Left kidney (tissue), 8 donors: ENCODE measurements at places on chromosomes 7 and 10.
A peak's percentile ranks its signal among the peaks of the same experiment; 100 is the strongest.

DNA sequence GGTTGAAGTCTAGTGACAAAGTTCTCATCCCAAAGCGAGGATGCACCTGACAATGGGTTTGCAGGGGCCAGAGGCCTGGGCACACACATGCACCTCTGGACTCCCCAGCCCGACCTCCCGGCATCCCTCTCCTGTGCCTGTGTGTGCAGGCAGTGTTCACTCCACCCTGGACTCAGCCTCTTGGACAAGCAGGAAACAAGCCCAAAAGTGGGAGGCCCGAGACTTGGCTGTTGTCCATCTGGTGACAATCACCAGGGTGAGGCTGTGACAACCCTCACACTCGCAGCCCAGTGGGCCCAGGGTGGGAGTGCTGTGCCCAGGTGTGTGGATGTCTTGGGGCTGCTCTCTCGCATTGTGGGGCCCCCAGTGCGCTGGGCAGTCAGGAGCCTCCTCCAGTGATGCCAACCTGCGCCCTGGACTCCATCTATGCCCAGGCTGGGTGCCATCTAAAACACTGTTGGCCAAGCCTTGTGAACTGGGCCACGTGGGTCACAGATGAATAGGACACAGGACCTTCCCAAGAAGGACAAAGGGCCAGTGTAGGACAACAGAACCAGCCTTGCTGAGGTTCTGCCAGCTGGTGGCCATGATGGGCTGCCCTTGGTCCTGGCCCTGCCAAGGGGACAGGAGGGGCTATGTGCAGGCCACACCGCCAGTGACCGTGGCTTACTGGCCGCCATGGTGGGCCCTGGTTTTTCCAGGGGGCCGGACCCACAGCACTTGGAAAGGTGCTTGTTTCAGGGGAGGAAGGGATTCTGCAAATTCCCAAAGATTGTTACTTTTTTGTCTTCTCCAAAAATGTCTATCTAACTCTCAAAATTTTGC lies 144.3 kb downstream of the TCERG1L start:
- DNase-seq: no peak

DNA sequence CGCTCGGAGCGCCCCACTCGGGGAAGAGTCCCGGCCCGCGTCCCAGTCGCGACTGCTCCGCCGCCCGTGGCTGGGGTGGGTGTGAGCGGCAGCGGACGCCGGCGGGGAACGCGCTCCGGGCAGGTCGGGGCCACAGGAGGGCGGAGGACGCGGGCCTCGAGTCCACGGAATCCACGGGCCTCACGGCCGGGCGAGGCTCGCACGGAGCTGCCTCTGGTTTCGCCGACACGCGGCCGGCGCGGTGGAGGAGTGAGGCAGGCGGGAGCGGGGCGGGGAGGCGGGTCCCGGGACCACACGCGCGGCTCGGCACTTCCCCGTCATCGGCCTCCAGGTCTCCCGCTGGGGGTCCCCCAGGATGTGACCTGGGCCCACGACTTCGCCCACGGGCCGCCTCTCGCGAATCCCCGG lies 533 bp upstream of the NKX6-2 start:
- DNase-seq: no peak

- DNase-seq: no peak
Measured at GRCh38 chr10:120508393-120508792, 51.4 kb downstream of the PLPP4 start.

- DNase-seq: no peak
Measured at GRCh38 chr7:2782121-2782520, 62.0 kb downstream of the GNA12 start.

DNA sequence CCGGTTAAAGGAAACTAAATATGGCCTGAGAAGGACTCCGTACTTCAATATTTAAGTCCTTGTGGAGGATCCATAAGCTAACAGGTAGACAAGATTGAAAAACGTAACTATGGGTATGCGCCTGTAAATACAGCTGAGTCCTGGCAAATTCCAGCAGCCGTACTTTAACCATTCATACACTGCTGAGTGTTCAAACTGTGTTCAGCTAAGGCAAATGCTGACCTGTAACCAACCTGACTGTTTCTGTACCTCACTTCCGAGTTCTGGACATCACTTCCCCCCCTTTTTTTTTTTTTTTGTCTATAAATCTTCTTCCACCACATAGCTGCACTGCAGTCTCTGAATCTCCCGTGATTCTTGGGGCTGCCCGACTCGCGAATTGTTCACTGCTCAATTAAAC lies 69.1 kb downstream of the SRPK2 start:
- DNase-seq: no peak

GRCh38 chr7:2817456-2817855 lies 26.7 kb downstream of the GNA12 start:
- no peak for DNase-seq

- DNase-seq: no peak
Measured at GRCh38 chr7:158064631-158065030, 523.0 kb downstream of the PTPRN2 start.

DNA sequence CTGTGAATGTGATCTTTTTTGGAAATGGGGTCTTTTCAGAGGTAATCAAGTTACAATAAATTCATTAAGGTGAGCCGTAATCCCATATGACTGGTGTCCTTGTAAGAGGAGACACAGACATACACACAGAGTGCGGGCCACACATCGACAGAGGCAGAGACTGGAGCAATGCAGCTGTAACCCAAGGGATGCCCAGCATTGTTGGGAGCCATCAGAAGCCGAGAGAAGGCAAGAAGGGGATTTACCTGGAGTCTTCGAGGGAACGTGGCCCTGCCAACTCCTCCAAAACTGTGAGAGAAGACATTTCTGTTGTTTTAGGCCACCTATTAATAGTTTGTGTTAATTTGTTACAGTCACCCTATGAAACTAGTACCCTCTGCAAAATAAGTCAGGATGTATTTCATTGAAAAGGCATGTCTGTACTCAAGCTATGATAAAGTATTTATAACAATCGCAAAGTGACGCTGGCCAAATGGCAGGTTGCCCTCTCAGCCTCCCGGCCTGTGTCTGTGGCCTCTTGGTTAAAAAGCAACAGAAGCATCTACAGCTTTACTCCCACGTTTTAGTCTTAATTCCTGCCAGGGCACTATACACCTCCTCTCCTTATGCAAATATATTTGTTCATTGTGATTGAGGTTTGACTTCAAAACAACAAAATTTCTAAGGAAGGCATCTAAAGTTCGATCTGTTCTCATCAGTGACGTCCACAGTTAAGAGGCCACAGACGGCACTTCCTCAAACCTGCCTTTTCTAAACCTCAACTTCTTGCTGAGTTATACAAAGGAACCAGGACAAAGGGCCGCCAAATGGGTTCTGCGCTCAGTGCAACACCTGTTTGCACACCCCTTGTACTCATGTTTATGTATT lies 46.8 kb downstream of the HIPK2 start:
- DNase-seq: no peak

GRCh38 chr7:80488406-80488805 lies 23.5 kb downstream of the GNAT3 start:
- no peak for DNase-seq

GRCh38 chr7:31419505-31420055 lies 79.1 kb upstream of the NEUROD6 start:
- DNase-seq: no peak

- DNase-seq: peak; percentile 50
Measured at GRCh38 chr7:107463139-107464078, 6.4 kb upstream of the GPR22 start.

DNA sequence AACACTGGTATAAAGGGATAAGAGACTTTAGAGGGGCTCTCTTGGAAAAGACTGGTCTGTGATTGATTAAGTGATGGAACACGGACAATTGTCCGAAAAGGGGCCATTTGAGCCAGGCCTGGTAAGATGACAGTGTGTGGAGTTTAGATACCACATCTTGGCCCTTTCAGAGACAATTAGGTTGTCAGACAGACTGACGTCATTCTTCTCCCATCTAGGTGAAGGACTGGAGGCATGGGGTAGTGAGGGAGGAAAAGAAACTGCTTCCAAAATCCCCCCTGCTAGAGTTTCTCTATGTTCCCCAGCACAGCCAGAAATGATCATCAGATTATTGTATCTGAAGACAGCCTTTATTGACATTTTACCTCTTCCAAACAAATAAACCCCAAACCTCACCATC lies 84.8 kb upstream of the MYO3A start:
- no peak for DNase-seq

DNA sequence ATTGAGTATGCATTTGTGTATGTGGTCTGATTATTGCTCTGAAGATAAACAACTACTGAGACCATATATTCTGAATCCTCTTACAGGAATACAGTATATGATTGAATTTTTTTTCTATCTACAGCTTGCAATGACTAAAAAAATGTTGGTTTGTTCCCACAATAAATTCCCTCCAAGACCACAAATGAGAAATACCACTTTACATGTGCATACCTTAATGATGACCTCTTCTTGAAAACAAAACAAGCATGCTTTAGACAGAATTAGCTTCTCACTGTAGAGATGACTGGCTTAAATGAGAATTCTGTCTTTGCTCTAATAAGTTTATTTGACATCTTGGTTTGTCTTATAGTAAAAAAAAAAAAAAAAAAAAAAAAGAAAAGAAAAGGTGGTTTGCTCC lies 241.5 kb downstream of the PCDH15 start:
- DNase-seq: no peak

DNA sequence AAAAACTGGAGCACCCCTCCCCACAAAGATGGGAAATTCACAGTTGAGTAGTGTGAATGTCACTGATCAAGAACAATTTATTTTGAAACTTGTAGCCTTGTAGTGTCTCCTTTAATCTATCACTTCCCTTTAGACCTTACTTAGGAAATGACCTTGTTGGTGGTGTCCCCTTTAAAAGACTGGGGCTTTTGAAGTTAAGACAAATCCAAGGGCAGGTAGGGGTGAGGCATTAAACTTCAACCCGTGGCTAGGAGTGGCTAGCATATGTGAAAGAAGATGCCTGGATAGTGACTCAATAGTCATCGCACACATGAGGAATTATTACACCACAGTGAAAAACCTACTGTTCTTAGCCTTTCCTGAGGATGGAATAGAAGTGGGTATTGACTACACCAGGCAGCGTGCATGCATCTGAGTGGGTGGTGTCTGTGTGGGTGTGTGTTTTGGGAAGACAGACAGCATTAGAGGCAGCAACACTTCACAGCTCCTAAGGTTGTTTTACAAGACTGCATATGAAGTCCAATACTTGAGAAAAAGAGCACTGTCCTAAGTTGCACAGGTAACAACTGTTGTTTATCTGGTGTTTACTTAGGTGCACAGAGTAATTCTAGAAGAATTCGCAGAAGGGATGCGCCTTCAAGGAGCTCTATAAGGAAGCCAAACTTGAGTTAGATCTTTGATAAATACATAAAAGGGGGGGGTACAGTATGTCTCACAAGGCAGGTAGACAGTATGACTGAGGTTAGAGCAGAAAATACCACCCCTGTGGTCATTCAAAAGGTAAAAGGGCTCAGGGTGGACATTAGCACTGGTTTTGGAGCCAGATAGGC lies 32.9 kb downstream of the ABLIM1 start:
- DNase-seq: no peak

- DNase-seq: no peak
Measured at GRCh38 chr10:110268971-110269370, 35.7 kb downstream of the SMNDC1 start.

DNA sequence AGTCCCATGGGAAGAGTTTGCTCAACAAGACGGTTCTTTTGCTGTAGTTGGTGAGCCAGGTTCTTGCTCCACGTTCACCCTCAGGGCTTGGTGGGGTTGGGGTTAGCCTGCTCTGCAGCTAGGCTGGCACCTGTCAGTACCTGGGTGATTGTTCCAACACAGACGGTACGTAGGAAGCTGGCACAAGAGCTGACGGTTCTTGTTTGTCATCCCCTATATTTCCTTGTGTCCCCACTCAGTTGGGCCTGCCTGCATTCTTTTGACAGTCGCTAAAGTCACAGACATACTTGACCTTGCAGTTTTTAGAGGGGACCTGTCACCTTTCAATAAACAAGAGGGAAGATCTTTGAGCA lies 40.2 kb upstream of the SYPL1 start:
- DNase-seq: no peak

DNA sequence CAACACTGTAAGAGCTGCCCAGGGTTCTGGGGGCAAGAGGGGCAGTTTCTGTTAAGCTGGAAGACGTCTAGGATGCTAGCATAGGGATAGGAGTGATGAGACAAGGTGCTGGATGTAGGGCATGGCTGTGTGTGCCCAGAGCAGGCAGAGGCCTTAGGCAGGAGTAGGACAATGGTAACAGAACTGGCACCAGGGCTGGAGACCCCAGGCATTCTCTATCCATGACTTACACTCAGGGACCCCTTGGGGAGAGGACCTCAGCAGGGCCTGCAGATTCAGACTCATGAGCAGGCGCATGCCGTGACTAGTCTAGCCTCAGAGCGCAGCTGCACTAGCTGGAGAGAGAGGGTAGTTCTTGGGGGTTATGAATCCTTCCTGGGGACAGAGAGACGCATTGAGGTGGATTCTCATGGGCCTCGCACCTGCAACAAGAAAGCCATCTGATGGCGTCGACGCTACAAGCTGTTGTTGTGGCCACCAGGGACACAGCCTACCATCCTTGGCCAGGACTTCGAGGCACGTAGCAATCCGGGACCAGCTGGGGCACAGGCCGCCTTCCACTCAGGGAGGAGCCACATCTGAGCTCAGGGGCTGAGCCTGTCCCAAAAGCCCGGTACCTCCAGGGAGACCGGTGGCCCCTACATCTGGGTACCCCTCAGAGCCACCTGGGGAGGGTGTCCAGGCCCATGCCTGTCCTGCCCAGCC lies 474.1 kb downstream of the PTPRN2 start:
- no peak for DNase-seq

GRCh38 chr7:139559364-139560105 lies 36.0 kb downstream of the CLEC2L start:
- DNase-seq: no peak

GRCh38 chr7:15041226-15041625 lies 138.7 kb upstream of the DGKB start:
- DNase-seq: no peak

GRCh38 chr10:121468726-121469125 lies 129.5 kb downstream of the FGFR2 start:
- DNase-seq: no peak

GRCh38 chr10:28676326-28676967 lies 874 bp upstream of the BAMBI start:
- no peak for DNase-seq

GRCh38 chr10:6002809-6003510 lies 25.6 kb upstream of the IL15RA start:
- DNase-seq: no peak

GRCh38 chr10:86979977-86980448 lies 11.7 kb downstream of the ADIRF start:
- no peak for DNase-seq

- DNase-seq: no peak
Measured at GRCh38 chr10:1612908-1613307, 124.4 kb downstream of the ADARB2 start.
